ENCODE measurements at places on chromosomes 5 and 9.

- no peak for DNase-seq
Measured at GRCh38 chr5:574906-575305, 37.2 kb upstream of the CEP72 start.

- DNase-seq: no peak
Measured at GRCh38 chr5:80644900-80645299, 9.6 kb upstream of the MSH3 start.

DNA sequence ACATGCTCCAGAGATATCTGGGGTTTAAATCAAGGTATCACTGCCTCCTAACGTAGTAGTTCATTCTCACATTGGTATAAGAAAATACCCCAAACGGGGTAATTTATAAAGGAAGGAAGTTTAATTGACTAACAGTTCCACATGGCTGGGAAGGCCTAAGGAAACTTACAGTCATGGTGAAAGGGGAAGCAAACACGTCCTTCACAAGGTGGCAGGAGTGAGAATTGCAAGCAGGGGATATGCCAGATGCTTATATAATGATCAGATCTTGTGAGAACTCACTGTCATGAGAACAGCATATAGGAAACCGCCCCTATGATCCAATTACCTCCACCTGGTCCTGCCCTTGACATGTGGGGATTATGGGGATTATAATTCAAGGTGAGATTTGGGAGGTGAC lies 1280.2 kb upstream of the C9orf72 start:
- DNase-seq: no peak

GRCh38 chr9:36140086-36141084 lies 3.9 kb downstream of the GLIPR2 start:
- no peak for DNase-seq

DNA sequence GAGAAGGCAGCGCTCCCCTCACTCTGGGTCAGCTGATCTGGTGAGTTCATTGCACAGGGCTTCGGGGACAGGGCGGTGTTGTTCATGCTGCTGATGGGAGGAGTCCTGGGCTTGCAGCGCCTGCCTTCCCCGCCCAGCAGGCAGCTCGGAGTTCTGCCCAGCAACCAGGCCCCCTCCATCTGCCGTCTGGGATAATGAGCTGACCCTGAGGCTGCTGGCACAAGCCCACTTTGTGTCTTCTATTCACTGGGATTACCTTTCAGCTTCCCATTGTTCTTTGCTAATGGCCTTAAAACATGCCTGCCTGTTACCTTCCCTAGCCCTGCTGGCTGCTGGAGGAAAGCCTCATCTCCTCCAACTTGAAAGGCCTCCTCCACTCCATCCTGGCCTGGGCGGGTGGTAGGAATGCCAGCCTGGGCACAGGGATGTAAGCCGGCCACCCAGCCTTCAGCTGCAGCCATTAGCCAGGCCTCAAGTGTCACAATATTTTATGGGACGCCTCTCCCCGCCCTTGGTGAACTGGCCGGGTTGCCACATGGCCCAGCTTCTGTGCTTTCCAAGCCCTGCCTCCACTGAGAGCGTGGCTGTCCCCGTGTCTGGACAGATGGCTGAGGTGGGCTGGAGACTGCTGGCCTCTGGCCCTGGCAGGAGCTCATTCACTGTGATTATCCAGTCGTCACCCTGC lies 70.4 kb downstream of the GADD45G start:
- DNase-seq: no peak

DNA sequence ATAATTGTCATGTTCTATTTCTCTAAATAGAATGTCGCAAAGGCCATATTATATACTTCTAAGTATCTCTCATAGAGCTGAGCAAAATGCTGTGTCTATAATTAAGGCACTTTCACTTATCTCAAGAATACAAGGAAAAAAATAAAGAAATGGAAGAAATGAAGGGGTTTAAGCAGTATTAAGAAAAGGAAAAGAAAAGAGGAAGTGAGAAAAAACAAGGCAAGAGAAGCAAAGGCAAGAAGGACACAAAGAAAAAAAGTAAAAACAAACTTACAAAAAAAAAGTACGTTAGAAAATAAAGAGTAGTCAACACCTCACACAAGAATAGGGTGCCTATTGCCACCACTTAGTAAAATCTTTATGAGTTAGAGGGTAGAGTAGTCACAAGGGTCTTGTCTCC lies 506.2 kb downstream of the GABRG2 start:
- no peak for DNase-seq

- no peak for DNase-seq
Measured at GRCh38 chr5:56129288-56129687, 103.8 kb downstream of the ANKRD55 start.

GRCh38 chr9:10237584-10237983 lies 375.2 kb downstream of the PTPRD start:
- DNase-seq: no peak

DNA sequence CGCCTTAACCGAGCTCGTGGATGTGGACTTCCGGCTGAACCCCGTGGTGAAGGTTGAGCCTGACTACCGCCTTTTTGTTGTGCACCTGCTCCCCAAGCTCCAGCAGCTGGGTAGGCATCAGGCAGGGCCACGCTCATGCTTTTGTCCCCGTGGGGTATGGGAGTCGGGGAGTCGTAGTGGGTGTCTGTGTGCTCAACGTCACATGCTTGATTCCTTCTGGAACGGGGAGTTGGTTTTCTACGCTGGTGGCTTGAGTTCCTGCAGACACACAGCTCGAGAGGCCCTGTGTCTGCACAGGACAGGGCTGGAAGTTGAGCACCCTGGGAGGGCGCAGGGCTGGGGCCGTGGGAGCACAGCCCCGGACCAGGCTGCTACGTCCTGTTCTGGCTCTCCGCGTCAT lies 8.0 kb downstream of the CEP72 start:
- no peak for DNase-seq

- DNase-seq: no peak
Measured at GRCh38 chr9:8494571-8494970, 695.0 kb upstream of the DMAC1 start.

- DNase-seq: no peak
Measured at GRCh38 chr5:168165221-168165914, 126.1 kb upstream of the WWC1 start.

DNA sequence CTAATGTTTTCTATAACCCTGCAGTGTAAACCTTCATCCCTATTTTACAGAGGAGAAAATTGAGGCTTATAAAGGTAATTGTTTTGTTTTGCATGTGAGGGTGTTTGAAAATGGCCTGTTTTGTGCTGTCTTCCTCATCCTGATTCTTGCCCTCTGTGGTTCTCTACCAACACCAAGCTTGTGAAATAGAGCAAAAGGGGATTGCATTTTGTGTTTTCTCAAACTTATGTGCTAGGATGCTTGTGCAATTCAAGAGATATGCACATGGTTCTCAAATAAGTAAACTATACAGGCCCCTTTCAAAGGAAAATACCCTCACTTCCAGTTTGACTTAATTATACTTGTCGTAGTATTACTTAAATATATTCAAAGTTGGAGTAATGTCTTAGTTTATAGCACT lies 17.2 kb downstream of the PAM start:
- no peak for DNase-seq

- DNase-seq: no peak
Measured at GRCh38 chr9:91995000-91995655, 45.1 kb upstream of the ROR2 start.

DNA sequence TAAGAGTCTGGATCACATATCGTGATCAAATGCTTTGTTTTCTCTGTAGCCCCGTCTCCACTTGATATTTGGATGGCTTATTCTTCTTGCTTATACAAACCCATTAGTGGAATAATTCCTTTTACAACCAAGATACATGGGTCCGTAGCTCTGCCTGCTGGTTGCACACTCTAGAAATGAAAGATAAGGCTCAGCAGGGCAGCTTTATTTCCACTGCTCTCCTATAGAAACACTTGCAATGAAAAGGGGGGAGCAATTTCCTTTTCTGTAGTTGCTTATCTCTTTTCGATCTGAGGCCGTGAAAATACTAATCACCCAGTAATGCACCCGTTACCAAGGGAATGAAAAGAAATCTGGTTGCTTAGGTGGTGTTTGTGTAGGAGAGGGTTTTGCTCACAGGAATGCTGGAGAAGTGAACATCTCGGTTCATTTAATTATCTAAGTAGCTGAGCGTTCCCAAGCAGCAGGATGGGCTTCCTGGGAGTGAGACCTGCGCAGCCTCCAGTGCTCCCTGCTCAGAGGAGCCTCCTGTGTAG lies 131.7 kb downstream of the ADAMTS16 start:
- DNase-seq: no peak

DNA sequence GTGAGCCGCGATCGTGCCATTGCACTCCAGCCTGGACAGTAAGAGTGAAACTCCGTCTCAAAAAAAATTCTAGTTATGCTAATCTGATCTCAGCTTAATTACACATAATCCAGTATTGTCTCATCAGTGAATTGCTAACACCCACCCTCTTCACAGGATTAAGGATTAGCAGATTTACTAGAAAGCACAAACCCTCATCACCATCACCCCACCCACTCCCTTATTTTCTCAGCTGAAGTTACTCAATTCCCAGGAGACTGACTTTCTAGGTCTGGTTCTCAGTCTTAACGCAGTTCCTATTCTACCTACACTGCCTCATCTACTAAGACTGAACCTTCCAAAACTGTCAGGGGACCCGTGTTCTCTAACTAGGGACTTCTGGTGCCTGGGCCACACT lies 9.0 kb downstream of the TOR1B start:
- DNase-seq: no peak

DNA sequence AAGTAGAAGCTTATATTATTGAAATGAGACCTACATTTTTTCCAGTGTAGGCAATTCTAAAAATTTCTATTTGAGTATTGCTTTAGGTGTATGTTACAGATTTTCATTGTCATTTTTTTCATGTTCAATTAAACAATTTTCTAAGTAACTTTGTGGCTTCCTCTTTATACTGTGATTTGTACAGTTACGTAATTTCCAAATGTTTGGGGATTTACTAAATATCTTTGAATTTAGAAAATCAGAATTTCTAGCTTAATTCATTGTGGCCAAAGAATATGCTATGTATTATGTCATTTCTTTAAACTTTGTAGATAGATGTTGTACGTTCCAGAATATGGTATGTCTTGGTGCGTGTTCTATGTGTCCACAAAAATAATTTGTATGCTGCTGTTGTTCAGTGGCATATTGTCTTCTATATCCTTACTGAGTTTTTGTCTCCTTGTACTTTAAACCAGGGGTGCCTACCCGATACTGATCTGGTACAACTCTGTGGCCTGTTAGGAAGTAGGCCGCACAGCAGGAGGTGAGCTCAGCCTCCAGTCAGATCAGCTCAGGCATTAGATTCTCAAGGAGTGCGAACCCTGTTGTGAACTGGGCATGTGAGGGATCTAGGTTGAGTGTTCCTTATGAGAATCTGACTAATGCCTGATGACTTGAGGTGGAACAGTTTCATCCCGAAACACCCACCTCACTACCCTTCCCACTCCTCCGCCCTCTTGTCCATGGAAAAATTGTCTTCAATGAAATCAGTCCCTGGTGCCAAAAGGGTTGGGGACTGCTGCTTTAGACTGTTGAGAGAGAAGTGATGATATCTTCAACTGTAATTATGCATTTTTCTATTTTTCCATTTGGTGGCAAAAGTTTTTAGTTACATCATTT lies 63.5 kb downstream of the UBE2R2 start:
- no peak for DNase-seq

DNA sequence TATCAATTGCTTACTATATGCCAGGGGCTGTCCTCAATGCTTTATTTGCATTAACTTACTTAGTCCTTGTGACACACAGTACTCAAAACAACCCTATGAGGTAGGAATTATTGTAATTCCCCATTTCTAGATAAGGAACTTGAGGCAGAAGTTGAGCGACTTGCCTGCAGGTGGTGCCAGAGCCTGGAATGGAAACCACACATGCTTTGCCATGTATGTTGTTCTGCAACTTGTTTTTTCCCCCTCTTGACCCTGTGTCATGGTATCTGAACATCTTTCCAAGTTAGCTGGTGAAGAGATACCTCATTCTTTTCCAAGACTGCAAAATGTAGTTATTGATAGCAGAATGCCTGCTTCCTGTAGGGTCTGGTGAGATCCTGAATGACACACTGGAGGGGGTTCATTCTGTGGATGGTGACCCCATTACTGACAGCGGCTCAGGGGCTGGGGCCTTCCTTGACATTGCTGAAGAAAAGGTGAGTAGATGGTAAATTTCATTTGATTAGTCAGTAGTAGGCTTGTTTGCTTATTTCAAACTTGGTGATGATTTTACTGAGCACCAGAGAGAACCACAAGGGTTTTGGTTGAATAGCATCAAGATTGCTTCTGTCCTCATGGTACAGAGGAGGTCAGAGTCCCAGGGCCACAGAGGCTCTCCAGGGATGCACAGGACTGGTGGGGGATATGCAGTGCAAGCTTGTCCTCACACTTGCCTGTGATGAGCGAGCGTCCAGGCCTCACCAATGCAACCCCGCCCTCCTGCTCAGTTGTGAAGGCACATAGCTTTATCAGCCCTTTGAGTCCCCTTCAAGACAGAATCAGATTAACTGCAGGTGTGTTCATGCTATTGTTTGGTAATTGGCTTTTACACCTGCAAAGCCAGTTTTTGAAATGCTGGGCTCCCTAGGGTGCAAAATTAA lies 57.0 kb downstream of the COL15A1 start:
- peak; percentile 68 for DNase-seq

DNA sequence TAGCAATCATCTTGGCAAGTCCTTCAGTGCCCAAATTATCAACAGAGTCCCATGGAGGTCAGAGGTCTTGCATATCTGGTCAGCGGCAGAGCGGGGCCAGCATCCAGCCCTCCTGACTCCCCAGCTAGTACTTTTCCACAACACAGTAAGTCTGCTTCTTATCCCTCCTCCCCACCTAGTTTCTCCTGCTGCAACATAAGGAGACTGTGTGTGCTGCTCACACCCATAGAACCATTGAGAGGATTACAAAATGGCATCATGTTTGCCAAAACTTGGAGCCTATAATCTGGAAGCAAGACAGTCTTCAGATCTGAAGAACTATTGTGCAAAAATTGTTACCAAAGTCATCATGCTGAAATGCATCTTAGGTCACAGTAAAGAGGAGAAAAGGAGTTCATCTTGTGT lies 125.8 kb upstream of the ZNF366 start:
- DNase-seq: no peak

- DNase-seq: no peak
Measured at GRCh38 chr9:133098104-133098754, 22.8 kb downstream of the RALGDS start.

DNA sequence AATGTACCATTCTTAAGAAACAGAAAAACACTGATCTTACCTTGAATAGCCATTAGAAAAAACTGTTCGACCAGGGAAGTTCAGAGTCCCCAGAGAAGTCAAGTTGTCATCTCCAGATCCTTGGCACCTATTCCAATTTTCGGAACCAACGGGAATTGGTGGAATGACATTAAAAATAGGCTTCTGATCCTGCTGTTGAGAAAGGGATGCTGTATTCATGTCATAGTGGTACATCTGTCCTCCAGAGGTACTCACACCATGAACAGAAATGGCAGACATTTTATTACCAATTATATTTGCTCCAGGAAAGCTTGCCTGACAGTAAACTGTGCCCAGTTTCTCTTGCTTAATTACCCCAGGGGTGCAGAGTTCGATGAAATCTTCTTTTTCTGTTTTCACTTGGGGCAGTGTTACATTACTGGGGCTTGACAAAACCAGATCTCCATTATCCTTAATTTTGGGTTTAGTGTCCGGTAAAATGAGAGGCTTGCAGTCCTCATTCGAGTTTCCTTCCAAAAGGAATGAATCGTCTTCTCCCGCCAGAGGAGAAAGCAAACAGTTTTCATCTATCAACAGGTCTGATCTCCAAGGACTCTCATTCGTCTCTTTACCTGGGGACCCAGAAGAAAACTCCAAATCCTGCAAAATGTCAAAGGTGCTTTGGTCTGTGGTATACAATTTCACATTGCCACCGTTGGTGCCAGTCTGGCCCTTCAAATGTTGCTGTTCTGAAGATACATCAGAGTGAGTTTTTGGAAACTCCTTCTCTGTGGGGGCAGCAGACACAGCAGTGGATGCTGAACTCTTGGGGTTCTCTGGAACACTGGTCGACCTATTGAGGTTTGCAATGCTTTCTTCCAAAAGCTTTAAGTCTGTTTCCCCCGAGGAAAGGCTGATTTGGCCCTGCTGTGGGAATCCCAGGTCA lies 3.6 kb downstream of the NR3C1 start:
- DNase-seq: no peak

All from GM13977 (cell line).